ENCODE measurements at places on chromosomes 1 and 21.

DNA sequence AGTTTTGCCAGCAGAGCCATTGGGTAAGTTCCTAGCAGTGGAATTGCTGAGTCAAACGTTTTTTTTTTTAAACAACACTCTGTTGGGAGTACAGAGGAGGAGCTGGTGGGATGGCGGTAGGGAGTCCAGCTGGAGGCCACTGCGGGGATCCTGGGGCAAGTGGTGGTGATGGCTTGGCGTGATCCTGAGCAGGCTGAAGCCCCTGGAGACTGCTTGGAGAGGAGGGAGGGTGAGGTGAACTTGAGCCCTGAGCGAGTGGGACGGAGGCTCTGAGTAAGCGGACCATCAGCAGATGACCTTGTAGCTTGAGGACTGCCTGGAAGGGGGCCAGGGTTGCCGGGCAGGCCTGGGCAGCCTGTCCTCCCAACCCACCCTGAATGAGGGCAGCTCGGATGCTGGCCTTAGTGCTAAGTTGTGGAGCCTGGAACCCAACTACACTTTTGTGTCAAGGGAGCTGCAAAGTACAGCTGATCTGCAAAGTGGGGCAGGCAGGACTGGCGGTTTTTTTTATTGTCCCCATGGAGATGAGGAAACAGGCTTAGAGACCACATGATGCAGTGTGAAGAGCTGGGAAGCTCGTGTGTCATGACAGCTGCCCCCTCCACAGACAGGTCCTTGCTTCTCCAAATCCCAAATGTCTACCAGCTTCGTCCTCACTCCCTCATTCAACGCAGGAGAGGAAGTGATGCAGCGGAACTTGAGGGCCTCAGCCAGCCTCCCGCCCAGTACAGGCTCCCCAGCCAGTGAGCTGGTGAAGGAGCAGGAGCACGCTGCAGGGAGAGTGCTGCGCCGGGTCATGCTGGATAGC is 20.2 kb downstream of the MRPL37 start:
- no peak for DNase-seq

DNA sequence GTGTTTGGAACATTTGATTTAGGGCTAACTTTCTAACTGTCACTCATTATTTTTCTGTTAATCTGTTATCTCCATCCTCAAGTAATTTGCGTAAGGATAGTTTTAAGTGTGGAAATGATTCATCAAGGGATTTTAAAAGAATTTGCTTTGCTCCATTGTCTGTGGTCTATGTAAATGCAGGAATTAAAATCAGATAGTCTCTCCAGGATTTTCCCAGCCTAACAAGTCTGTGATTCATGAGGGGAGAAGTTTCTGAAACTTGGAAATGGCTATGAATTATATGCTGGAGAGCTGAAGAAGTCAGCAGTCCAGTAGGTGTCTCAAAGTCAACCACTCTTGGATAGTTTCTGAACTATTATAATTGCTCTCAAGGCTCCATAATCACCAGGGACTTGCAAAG is 264.5 kb downstream of the MRPL39 start:
- no peak for DNase-seq

DNA sequence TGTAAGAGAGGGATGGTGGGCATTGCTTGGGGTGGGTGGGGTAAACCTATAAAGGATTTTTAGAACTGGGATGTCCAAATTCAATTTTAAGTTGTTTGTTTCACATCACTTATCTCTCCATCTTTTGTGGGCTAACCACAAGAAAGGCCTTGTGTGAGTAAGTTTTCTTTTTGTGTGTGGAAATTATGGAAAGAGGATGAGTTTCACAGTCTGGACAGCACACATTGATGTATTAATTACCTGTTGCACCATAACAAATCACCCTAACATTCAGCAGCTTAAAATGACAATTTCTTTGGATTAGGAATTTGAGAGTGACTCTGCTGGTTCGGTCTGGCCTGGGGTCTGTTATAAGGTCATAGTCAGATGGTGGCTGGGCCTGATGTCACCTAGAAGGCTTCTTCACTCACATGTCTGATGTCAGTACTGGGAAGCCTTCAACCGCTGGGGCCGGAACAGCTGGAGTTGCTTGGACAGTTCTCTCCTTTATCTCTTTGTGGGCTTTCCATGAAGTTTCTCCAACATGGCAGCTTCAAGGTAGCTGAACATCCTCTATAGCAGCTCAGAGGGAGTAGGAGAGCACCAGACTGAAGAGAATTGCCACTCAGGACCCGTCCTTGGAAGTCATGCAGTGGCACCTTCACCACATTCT is 2.0 kb upstream of the COL9A2 start:
- no peak for DNase-seq

GRCh38 chr1:162081316-162081715 is 11.8 kb downstream of the NOS1AP start:
- no peak for DNase-seq

- DNase-seq: peak; percentile 45
Measured at GRCh38 chr1:174114788-174115448, 44.4 kb upstream of the RABGAP1L start.

DNA sequence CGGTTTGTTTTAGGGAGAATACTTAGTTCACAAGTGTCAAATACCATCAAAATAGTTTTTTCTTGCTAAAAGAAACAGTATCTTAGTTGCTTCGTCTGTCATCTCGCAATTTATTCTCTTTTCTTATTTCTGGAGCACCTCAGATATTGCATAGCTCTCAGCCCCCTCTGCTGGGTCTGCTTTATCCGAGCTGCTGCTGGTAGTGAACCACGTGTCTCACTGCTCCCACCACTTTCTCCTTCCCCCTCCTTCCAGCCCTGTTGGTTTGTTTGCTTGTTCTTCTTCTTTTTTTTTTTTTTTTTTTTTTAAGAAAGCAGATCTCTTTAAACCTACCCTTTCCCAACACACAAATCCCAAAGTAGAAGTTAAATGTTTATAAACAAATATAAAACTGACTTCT is 170.8 kb downstream of the EDEM3 start:
- no peak for DNase-seq

- no peak for DNase-seq
Measured at GRCh38 chr1:8537991-8538390, 220.1 kb downstream of the SLC45A1 start.

DNA sequence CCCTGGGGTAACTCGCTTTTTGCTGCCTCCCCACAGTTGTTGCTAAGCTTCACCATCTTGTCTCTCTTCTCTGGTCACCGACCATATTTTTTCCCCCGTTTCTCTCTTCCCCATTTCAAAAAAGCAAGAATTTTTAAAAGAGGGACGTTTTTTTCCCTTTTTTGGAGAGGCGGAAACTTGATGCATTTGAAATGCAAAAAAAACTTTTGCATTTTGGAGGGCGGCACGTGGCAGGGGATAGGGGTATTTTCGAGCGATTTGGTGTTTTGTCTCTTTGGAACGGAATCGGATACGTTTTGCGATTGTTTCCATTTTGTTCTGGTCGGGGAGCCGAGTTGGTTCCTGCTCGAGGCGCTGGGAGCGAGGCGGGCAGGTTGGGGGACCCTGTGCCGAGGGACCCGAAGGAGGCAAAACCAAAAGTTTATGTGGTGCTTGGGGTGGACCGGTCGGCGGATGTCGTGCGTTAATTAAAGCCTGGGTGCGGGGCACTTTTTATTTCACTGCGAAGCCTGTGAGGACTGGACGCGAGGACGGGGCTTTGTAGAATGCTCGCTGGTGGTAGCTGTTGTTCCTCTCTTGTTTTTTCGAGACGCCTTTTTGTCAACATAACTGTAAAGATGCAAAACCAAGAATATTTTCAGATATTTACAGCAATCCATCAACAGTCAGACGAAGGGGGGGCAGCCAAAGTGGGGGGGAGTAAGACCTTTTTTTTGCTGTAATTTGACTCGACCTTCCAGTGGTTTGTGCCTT is 884 bp downstream of the H3-3A start:
- DNase-seq: peak; percentile 11

GRCh38 chr1:154546264-154547063 is 12.0 kb downstream of the UBE2Q1 start:
- DNase-seq: peak; percentile 87

DNA sequence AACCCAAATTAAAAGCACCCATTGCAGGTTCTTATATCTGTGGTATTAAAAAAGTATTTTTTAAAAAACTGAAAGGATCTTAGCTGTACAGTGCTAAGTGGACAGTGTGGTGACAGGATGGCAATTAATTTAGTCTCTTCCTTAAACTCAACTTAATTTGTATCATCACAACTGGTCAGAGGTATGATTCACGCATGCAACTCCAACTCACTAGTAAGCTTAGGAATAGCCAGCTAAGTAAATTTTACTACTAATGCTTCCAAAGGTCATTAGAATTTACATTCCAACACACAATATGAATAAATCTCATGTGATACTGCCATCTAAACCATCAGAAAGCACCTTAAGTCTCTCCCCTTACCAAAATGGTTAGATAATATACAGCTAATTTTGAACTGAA is 35.4 kb downstream of the ENAH start:
- DNase-seq: no peak

GRCh38 chr1:171290621-171291020 is 23.4 kb upstream of the FMO4 start:
- no peak for DNase-seq

- no peak for DNase-seq
Measured at GRCh38 chr21:41962425-41962966, 8.7 kb upstream of the C2CD2 start.

GRCh38 chr1:212514056-212514614 is 81.4 kb downstream of the NENF start:
- peak; percentile 89 for DNase-seq

DNA sequence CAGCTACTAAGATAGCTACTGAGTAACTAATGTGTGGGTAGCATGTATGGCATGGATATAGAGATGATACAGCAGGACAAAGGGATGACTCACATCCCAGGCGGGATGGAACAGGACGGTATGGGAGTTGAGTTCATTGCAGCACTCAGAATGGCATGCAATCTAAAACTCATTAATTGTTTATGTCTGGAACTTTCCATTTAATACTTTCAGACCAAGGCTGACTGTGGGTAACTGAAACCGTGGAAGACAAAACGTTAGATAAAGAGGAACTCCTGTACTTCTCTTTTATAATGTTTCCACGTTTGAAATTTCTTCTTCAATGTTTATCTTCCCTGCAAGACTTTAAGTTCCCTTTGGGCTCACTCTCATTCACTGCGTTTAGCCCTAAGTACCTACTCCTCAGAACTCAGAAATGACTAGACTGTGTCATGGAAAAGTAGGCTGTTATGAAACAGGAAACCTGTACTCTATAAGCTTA is 151.9 kb downstream of the MAGI3 start:
- no peak for DNase-seq

GRCh38 chr1:47780469-47780995 is 216.7 kb downstream of the TRABD2B start:
- DNase-seq: no peak

- no peak for DNase-seq
Measured at GRCh38 chr1:176692988-176693696, 230.2 kb downstream of the PAPPA2 start.
